NCI-H748 treated with DMSO at 0.1 percent for 48 hours (cell line): ENCODE measurements at places on chromosomes 4 and X.

GRCh38 chrX:152817078-152817764, 13.3 kb downstream of the CETN2 start:
- no peak for DNase-seq

DNA sequence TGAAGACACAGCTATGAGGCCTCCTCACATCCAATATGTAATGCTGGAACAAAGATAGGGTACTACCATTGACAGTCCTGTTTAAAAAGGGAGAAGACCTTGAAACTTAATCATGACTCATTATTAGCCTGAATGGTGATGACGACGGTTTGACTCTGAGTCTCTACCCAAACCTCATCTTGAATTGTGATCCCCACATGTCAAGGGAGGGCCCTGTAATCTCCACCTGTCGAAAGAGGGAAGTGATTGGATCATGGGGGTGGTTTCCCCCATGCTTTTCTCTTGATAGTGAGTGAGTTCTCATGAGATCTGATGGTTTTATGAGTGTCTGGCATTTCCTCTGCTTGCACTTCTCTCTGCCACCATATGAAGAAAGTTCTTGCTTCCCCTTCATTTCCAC, 395.3 kb upstream of the CPEB2 start:
- no peak for DNase-seq

DNA sequence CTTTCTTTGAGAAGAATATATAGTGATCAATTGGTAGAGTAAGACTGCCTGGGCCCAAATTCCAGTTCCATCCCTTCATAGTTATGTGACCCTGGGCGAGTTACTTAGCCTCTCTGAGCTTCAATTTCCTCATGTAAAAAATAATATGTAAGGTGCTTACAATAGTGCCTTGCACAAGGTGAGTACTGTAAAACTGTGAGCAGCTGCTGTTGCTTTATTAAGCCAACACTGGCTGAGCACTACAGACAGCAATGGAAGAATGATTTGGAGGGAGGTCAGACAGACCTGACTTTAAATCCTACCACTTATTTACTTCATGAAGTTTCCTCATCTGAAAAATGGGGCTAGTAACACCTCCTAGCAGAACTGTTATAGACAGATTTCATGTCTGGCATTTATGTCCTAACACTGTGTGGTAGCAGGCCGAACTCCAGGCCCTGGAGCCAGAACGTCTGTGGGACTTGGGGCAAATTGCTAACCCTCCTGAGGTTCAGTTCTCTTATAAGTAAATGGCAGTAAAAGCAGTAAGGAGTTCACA, 53.8 kb downstream of the RNF150 start:
- DNase-seq, result no peak

GRCh38 chrX:15236146-15236545, 33.7 kb downstream of the ASB9 start:
- DNase-seq, result no peak

DNA sequence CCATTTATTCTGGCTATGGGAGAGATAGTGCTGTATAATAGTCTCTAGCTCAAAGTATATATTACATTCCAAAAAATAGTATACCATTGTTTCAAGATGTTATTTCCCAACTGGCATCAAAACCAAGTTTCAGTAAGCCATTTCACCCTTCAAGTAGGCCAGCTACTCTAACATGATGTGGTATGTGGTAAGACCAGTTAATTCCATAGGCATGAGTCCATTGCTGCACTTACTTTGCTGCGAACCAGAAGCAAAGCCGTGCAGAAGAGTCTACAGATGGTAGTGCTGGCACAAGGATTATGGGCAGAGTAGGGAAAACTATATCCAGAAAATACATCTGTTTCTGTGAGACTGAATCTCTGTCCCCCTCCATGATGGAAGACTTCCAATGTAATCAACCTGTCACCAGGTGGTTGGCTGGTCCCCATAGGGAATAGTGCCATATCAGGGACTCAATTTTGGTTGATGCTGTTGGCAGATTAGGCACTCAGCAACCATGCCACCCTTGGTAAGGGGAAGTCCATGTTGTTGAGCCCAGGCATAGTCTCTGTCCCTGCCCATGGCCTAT, 49.8 kb upstream of the HSD17B10 start:
- DNase-seq, result no peak

DNA sequence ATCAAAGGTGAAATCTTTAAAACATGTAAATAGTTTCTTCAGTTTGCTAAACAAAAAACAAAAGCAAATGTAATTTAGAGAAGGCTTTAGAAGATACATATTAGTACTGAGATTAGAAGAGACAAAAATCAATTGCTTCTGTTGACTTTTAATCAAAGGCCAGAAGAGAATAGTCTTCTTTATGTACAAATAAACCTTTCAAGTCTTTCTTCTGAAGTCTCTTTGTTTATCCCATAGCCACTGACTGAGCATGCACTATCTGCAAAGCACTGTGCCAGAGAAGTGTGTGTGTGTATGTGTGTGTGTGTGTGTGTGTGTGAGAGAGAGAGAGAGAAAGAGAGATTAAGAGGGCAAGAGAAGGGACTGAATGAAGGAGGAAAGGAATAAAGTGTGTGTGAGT, 198.4 kb downstream of the GLUD2 start:
- no peak for DNase-seq

- DNase-seq, result no peak
Measured at GRCh38 chr4:680551-680927, 6.2 kb downstream of the MYL5 start.

DNA sequence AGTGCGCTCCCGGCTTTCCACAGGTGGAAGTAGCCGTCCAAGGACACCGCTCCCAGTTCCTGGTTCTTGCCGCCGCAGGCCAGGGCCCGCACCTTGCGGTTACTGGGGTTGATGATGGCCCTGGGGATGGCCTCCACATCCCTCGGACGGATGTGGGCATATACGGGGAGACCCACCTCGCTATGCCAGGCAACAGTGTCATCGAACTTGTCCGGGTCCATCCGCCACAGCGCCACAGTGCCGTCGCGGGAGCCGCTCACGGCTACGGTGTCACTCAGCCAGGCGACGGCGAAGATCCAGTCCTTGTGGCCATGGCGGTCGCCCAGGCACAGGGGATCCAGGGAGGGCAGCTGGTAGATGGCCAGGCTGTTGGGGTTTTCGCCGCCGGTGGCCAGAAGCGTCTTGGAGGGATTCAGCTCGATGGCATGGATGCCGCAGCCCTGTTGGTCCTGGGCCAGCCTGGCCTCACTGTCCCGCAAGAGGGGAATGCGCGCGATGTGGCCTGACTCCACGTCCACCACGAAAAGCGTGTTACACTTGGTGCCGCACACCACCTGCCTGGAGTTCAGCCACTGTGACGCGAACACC, 795 bp downstream of the DCAF12L1 start:
- DNase-seq, result no peak

DNA sequence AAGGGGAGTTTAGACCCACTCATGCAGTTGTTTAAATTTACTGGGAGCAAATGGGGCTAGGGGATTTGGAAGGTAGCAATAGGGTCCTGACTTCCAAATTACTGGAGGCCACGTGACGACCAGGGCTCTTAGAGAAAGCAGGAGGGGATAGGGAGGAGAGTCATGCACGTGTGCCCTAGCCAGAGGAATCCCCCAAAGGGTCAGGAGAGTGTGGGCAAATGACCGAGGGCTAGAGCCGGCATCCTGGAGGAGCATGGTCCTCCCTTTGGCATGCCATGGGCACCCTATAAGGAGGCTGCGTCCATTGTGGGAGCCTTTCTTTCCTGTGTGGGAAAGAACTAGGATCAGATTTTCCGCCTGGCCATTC, 25.5 kb upstream of the GPC4 start:
- DNase-seq, result no peak

GRCh38 chr4:70651864-70652506, 14.3 kb downstream of the JCHAIN start:
- DNase-seq, result peak; percentile 10

- peak; percentile 37 for DNase-seq
Measured at GRCh38 chrX:12901486-12901885, 4.9 kb upstream of the TLR8 start.

DNA sequence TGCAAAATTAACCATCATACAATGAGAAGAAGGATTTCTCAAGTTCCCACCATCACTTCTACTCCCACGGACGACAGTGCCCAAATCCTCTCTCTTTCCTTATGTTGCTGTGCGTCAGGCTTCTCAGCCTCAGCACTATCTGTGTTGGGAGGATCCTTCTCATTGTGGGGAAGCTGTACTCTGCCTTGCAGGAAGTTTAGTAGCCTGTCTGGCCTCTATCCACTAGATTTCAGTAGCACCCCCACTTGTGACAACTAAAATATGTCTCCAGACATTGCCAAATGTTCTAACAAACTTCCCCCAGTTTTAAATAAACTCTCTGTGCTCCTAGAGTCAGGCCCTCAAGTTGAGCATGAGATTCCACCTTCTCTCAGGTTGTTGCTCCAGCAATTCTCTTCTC, 545.9 kb upstream of the ZFP42 start:
- DNase-seq, result no peak

GRCh38 chr4:188958346-188958745, 819.1 kb downstream of the TRIML1 start:
- no peak for DNase-seq

DNA sequence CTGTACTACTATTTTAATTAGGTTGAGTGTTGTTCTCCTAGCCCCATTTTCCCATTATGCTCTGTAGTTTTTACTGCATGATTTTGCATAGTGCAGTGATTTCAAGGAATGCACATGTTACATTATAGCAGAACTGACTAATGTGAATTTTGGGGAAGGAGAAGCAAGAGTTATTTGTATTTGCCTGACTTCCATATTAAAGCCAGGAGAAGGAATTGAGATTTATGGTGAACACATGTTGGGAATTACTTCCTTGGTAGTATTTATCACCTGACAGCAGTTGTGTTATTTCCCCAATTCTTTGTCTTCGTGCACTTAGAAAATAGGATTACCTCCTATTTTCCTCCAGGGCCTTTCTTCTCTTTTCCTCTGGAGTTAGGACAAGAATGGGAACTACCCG, 3.2 kb downstream of the TMEM144 start:
- DNase-seq, result no peak

DNA sequence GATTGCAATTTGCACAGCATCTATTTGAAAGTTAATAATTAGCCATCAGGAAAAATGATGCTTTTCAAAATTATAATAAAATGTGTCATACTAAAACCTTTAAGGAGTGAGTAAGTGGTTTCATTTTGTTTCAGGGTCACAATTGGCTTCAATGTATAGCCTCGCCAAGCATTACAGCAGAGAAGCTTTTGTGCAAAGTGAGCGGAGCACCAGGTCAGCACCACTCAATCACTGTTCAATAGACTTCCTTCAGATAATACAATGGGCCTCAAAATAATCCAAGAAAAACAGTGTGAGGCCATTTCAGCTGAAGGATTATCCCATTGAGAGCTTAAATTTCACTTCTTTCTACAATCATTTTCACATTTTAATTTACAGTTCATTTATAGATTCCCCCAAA, 409.2 kb upstream of the SLIT2 start:
- no peak for DNase-seq

DNA sequence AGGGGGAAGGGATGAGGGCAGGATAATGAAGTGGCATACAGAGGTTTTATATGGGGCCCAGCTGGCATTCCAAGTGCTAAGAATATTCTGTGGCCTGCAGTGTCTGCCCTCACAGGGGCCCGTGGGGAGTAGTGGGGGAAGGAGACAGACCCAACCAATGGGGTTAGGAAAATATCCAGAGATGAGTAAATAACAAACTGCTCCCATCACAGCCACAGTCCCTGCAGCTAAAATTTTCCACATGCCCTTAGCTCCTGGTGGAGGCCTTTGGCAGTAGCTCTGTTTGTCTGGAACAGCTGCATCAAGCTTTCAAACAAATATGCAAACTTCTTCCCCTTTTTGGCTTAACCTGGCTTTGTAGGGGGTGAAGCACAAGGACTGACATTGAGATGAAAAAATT, 3.1 kb downstream of the SRPX2 start:
- DNase-seq, result no peak

- no peak for DNase-seq
Measured at GRCh38 chr4:149521611-149522425, 293.8 kb downstream of the IQCM start.

GRCh38 chrX:54641530-54641929, 111.5 kb downstream of the GNL3L start:
- DNase-seq, result no peak

GRCh38 chrX:68833448-68833805, 4.6 kb downstream of the EFNB1 start:
- no peak for DNase-seq

DNA sequence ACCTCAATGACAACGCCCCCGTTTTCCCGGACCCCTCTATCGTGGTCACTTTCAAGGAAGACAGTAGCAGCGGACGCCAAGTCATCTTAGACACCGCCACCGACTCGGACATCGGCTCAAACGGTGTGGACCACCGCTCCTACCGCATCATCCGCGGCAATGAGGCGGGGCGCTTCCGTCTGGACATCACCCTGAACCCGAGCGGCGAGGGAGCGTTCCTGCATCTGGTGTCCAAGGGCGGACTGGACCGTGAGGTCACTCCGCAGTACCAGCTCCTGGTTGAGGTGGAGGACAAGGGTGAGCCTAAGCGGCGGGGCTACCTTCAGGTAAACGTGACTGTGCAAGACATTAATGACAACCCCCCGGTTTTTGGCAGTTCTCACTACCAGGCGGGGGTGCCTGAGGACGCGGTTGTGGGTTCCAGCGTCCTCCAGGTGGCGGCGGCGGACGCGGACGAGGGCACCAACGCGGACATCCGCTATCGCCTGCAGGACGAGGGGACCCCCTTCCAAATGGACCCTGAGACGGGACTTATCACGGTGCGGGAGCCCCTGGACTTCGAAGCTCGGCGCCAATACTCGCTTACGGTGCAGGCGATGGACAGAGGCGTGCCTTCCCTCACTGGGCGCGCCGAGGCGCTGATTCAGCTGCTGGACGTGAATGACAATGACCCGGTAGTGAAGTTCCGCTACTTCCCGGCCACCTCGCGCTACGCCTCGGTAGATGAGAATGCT, 2.2 kb downstream of the FAT4 start:
- no peak for DNase-seq

- no peak for DNase-seq
Measured at GRCh38 chr4:184376126-184376838, 98.1 kb downstream of the IRF2 start.

DNA sequence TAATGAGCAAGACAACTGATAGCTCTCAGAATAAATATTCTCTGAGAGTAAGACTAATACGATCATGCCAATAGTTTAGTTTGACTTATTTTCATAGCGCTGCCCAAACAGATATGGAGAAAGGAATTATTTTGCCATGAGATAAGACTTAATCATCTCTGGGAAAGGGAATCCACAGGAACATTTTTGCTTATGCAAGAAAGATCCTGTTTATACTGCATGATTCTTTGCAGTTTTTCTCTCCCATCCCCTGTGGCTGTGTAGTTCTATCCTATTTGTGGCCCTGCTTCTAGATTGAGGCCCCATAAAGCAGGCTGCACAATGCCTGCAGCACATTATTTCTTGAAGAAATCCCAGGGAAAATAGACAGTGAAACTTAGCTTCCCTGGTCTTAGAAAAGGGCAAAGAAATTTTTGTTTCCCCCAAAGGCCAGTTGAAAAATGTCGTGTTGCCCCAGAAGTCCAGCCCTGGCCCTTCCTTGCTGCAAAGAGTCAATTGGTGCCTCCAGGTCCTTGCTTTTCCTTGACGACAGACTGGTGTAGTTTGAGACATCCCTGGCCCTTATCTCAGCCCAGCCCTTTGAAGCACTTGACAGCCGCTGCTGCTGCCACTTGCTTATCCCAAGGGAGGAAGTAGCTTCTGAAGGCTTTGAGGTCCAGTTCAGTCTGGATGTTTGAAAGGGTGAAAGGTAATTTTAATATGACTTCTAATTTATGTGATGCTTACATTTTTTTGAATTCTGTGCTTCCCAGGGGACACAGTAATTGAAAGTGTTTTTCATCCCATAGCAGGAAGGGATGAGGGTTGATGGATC, 45.0 kb upstream of the SH3RF1 start:
- DNase-seq, result no peak

- no peak for DNase-seq
Measured at GRCh38 chr4:140469791-140470733, 28.0 kb downstream of the MGAT4D start.

- no peak for DNase-seq
Measured at GRCh38 chrX:85326234-85327059, 53.0 kb downstream of the POF1B start.
